HuH-7 (cell line): ENCODE measurements at places on chromosomes 2 and 18.

DNA sequence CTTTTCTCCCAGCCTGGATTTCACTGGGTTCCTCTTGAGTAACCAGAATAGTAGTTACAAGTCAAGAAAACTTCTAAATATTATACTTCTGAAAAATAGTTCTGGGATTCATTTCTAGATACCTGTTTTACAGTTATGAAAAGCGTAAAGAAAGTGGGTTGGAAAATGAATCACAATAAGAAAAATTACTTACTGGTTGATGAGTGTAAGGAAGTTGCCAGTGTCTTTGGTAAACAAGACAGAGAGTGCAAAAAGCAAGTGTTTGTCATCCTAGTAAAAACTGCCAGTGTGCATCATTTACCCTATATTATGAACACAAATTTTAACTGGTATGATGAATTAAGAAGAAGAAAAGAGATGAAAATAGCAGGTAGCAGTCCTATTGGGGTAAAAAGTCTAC, 88.9 kb downstream of the R3HDM1 start:
- no peak for DNase-seq

DNA sequence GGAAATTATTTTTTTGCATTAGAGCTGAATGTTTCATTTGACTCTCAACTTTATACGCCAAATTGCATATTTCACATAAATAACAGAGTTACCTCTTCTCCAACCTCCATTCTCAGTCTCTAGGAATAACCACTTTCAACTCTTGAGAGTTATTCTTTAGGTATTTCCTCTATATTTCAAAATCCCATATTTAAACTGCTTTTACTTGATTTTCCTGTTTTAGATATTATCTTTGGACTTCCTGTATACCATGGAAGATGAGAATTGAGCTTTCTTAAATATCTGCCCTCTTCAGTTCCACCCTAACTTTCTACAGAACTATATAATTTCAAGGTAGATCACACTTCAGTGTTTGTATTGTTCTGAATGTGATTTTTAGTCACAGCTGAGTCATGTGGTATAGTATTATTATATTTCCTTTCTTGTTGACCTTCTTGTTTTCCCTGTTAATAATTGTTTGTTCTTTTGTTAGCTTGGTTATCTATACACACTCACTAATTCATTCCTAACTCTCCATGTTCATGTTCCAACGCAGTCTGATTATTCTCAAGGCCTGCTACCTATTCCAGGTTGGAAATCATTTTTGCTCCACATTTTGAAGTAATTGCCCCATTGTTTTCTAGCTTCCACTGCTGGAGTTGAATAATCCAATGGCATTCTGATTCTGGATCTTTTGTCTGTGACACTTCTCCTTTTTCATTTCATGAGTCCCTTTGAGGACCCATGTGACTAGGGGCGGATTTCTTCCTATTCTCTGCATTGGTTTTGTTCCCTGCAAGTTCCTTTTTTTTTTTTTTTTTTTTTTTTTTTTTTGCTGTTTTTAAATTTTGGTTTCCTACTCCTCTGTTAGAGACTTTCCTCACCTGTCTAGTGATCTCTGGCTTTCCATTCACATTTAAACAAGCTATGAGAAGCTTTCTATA, 156.8 kb upstream of the RBMS1 start:
- no peak for DNase-seq

DNA sequence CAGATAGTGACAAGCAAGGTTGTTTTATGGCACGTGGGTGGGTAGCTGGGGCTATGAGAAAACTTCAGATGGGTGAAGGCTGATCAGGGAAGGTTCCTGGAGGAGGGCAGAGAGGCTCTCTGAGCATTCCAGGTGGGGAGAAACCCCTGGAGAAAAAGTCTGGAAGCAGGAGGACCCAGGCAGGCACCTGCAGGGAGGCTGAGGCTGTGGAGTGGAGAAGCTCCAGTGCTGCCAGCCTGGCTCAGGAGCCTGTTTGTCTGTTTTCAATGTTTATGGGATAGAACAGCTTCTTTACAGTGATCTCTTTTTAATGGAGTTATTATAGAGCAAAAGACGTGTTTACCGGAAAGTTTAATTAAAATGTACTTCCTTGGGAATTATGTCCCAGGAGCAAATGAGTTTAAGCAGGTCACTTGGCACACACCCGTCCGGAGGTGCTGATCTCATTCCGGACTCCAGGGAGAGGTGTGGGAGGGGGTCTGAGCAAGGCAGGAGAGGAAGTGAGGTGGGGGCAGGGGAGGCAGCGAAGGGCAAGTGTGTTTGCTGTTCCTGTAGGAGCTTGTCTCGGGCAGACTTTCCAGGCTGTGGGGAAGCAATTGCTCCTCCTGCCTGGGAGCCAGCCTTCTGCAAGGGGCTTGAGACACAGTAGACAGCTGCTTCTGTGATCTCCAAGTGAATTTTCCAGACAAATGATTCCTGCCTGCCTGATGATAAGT, 239.5 kb downstream of the MYCN start:
- no peak for DNase-seq

DNA sequence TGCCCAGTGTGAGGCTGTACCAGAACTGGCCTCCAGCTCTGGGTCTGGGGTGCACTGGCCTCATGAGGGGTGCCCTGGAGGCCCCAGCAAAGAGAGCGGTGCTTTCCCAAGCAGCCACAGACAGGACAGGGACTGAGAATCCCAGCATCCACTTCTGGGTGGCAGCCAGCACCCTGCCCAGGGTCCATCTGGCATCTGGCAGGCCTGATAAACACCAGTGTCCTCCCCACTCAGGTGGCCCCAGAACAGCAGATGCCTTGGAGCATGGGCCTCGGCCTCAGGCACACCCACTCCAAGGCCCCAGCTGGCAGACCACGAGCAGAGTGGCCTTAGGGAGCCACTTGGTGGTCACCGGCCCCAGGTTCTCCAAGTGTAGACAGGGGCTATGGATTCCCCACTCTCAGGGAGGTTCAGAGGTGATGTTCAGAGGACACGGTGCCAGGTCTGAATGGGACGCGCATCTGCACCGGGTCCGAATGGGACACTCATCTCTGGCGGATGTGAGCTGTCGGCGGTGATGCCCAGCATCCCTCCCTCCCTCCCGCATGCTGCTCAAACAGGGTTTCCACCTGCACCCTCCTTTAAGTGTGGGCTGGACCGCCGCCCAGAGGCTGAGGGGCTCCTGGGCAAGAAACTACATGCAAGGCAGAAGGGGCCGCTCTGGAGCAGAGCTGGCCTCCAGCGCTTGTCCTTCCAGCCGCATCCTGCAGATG, 82.2 kb upstream of the GPC1 start:
- no peak for DNase-seq

DNA sequence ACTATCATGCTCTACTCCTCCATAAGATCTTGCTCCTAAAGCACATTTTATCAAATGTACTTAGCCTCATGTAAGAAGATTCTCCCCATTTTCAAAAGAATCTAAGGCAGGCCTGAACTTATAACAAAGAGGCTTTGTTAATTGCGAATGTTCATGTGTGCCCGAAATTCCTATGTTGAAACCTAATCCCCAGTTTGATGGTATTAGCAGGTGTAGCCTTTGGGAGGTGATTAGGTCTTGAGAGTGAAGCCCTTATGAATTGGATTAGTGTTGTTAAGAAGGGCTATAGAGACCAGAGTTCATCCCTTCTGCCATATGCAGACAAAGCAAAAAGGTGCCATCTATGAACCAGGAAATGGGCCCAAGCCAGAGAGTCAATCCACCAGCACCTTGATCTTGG, 234.5 kb downstream of the PAX3 start:
- no peak for DNase-seq

DNA sequence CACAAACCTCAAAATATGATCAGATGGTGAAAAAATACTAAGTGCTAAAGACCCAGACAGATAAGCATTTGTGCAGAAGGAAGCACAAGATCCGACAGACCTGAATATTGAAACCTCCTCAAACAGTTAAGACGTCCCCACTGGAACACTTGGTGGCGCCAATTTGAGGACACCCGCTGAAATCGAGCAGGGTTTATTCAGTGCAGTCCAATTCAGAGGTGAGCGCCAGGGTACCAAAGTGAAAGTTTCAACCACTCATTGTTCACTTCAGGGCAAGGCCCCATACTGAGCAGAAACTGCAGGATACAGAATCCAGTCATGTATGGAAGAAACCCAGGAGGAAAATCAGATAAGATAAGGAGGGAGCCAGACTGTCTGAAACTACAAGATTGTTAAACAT, 417.6 kb downstream of the LRRTM4 start:
- DNase-seq = no peak

DNA sequence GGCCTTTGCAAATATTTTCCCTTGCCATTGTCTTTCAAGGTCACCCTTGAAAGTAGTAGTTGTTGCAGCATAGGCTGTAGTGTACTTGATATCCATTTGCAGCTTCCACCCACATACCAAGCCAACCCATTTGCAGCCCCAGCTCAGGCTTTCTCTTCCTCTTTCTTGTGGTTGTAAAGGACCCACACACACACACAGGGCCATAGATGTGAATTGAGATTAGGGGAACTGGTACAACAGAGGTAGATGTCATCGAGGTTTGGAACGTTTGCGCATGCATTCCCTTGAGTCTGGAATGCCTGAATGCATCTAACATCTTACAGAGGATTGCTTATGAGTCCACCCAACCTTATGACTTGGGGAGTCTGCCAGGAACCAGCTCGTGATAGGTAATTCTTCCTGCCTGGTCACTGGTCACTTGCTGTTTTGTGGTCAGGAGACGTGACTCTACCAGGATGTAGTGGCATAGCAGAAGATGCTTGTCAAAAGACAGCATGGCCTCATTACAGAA, 91.9 kb downstream of the MRPS9 start:
- DNase-seq = no peak

DNA sequence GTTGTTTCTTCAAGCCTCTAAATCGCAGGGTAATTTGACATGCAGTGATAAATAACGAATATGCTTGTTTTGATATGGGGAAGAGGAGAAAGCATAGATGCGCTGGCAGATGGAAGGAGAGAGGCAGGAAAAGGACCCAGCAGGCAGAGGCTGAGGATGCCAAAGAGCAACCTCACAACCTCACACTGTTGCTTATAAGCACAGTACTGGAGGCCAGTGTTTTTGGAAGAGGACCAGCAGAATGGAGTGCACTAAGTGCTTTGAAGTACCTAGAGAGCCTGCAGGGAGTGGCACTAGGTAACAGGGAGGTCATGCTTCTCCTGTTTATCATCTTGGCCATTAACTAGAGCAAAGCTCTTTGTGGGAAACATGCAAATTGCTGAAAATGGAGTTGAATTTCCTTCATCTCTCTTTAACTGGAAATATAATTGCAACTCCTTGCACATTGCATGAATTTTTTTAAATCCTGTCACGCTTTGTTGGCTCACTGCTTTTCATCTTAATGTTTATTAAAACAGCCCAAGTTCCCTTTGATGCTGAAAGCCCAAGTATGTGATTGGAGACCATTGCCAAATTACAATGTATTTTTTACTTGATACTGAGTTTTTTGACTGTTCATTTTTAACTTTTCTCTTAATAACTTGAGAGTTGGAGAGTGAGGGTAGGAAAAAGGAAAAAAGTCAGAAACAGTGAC, 236.4 kb downstream of the LRRTM1 start:
- DNase-seq = no peak

DNA sequence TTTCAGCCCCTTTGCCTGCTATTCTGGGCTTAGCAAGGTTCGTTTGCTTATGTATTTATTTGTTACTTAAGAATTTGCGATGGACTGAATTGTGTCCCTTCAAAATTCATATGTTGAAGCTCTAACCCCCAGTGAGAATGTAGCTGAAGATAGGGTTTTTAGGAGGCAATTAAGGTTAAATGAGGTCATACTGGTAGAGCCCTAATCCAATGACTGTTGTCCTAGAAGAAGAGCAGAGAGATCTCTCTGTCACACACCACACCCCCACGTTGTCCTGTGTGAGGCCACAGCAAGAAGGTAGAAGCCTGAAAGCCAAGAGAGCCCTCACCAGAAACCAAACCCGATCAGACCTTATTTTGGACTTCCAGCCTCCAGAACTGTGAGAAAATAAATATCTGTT, 66.7 kb downstream of the KIAA1328 start:
- no peak for DNase-seq

DNA sequence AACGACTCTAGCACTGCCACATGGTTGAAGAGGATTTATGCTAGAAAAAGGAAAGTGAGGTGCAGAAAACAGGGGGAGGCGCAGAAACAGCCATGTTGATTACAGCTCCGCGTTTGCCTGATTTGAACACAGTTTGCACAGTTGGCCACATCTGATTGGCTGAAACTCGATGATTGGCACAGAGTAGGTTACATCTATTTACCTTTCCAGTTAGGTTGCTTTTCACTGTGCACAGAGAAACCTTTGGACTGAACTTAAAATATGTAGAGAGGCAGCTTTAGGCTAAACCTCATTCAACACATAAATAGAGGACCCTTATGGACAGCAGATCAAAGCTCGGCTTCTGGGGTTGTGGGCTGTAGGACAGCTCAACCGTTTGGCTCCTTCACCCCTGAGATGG, 153.7 kb upstream of the APCDD1 start:
- DNase-seq = no peak

GRCh38 chr2:62208074-62208757, 12.3 kb downstream of the B3GNT2 start:
- no peak for DNase-seq

GRCh38 chr2:6139142-6139541, 447.0 kb downstream of the SOX11 start:
- no peak for DNase-seq

- no peak for DNase-seq
These were observed 45.9 kb downstream of the WIPF1 start for GRCh38 chr2:174551697-174552096.
